Foreskin keratinocyte (primary cell): ENCODE measurements at places on chromosomes 11 and 22. TPM values are rescaled to one million over a fixed set of nuclear protein-coding genes. Genes with fewer than 3 reads are reported as not detected.

The SOX10 gene
- total RNA-seq: 0.14 TPM in 1 of 2 replicates, not detected in the other

The UBQLNL gene
- 0.10 TPM in 1 of 2 replicates, not detected in the other for total RNA-seq

The OR2AT4 gene
- total RNA-seq: not detected in 2 replicates

The WT1 gene
- 0.35 TPM in 1 of 2 replicates, not detected in the other for total RNA-seq

The C22orf42 gene
- total RNA-seq: not detected in 2 replicates

The LRP4 gene
- 9.0 and 9.5 TPM in 2 replicates for total RNA-seq

DNA sequence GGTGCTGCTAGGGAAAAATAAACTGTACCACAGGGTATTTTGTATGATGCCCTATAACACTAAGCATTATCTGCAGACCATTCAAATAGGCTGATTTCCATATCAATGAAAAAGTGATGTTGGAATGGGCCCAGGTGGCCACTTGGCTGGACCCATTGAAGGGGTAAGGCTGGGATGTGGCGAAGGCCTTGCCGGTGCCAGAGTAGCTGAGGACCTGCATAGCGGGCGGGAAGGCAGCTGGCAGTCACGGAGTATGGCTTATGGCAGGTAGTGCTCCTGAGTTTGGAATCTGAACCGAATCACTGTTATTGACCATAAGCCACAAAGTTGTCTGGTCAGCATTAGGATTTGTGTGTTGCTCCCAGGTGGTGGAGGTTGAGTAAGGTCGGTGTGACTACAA, 131.0 kb downstream of the MICAL2 start:
- no peak for DNase-seq

- no peak for DNase-seq
Measured at GRCh38 chr11:74646954-74647353, 54.6 kb downstream of the POLD3 start.

GRCh38 chr11:1342946-1343345, 33.5 kb upstream of the TOLLIP start:
- no peak for DNase-seq

DNA sequence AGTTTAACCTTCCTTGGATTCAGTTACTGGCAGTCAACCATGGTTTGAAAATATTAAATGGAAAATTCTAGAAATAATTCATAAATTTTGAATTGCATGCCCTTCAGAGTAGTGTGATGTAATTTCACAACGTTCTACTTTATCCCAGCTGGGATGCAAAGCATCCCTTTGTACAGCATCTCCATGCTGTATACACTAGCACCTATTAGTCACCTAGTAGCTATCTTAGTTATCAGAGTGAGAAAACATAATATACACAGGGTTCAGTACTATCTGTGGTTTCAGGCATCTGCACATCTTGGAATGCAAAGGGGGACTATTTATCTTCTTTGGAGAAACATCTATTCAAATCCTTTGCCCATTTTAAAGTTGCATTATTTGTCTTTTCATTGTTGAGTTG, 30.8 kb downstream of the CBL start:
- no peak for DNase-seq

DNA sequence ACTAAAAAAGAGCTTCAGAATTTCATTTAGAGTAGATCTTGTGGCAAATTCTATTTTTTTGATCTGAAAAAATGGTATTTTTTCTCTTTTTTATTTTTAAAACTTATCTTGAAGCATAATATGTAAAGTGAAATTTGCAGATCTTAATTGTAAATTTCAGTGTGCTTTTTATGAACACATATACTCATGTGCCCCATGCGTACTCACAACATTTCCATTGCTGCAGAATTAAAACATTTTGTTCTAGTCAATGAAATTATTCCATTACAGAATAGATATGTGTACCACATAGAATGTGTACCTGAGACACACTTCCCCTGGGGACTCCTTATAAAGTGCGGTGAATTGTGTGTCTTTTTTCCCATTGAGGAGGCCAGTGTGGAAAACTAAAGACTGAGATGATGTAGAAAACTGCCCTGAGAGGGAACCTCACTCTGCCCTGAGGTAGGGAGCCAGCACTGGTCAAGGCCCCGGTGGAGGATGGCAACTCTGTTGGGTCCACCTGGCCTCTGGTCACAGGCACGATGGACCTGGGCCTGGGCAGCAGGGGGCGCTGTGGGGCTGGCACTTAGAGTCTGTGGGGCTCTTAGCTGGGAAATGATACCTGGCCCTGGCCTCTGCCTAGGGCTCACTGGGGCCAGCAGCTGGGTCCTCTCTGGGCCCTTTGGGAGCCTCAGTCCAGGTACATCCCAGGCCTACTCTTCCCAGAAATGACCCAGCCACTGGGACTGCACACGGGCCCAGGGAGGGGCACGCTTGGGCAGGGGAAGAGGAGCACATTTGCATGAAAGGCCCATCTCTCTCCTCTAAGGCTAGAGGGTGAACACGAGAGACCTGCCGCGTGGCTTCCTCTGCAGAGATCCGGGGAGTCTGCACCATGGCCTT, 77.9 kb upstream of the TOP3B start:
- no peak for DNase-seq

DNA sequence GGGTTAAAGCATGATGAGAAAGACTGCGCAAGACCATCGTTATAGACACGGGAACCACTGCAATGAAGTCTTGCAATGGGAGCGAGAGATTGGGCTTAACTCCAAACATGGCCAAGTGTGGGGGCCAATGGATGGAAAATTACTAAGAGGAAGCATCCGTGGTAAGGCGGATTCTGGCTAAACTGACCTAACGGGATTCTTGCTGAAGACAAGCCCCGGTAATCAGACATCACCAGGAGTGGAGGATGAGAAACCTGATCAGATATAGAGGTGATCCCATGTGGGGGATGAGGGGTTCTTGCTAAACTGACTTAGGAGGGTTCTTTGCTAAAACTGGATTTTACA, 5.8 kb upstream of the SYNGR1 start:
- no peak for DNase-seq

DNA sequence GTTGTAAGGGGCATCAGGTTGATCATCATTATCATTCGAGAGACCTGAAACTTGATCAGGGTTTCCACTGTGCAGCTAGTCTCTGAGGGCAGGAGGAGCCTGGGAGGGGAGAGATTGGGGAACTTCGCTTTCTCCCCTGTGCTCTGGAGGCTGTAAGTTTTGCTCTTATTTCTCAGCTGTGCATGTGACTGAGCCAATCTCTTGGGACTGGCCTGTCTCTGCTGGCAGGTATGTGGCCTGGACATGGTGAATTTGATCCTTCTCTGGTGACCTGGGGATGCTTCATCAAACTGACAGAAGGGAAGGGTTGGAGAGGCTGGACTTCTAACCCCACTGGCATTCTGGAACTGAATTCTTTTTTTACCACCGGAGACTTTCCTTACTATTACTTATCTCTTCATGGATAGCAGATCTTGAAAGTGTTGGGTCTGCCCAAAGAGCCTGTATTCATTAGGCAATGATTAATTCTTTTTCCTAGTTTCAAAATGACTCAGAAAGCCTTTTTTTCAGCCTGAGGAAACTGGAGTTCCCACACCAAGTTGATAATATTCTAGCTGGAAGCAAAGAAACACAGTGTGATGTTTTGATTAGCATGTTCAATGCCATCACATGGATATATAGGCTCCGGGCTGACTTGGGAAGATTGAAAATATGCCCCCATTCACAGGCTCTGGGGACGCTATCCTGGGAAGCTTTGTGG, 36.5 kb downstream of the TSPAN18 start:
- DNase-seq: no peak

GRCh38 chr11:133026952-133027351, 505.3 kb downstream of the OPCML start:
- no peak for DNase-seq

DNA sequence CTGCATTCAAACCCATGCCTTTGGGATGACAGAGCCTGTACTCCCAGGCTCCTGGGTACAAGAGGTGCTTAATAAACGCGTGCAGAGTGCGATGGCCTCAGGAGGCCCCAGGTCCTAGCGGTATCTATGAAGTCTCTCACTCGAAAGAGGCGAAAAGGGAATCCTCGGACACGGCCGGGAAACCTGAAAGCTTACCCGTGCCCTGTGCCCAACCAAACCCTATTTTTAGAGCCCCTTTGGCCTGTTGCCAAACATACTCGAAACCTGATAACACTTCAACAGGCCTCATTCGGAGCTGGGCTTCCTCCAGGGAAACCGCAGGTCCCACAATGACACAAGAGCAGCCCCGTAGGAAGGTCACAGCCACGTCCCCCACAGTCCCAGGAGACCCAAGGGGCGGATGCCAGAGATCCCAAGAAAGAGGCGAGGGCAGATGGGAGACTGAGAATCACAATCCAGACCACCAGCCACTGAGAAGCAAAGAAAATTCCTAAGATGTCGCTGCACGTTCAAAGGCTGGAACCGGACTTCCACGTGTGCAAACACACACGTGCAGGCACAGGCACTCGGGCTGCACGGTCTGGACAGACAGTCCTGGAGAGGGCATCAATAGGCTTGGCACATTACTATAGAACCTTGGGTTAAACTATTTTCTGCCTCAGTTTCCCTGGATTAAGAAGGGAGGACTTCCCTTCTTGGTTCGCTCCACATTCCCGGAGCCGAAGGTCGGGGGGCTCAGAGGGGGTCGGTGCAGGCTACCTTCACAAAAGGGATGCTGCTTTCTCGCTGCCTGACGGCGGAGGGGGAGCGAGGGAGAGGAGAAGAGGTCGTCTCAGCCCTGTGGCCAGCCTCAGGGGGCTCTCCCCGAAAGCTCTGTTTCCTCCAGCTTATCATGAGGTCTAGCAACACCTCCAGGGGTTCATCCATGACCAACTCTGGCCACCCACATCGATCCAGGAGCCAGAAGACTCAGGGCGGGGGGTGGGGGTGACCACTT, 8.2 kb downstream of the PDGFB start:
- DNase-seq: no peak

DNA sequence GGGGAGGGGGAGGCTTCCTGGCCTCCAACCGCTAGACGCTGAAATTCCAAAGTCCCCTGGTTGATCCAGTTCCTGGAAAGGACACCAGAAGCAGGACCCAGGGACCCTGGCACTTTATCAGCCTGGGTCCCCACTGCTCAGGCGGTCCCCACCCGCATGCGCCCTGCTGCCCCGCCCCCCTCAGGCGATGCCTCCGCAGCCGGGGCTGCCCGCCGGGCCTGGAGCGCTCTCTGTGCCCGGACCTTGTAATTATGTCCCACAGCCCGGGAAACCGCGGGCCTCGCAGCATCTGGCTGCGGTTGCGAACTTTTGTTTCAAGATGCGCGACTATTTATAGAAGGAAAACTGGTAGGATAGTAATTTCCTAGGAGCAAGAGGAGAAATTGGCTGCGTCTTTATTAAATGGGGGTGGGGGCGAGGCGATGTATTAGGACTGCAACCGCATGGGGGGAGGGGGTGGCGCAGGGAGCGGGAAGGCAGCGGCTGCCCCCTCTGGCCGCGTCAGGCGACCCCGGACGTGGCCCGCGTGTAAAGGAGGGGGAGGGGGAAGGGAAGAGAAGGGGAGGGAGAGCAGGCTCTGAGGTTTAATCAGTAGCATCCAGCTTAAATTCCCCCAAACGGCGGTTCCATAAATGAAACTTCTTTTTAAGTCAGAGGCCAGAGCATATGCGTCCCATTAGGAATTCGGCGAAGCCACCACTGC, 6.1 kb downstream of the WNT7B start:
- no peak for DNase-seq

- DNase-seq: no peak
Measured at GRCh38 chr11:10693509-10694081, at the start of gene IRAG1. Gene IRAG1 (minus strand): TSS chr11:10693755. CDS start chr11:10693602, 153 bp downstream.

DNA sequence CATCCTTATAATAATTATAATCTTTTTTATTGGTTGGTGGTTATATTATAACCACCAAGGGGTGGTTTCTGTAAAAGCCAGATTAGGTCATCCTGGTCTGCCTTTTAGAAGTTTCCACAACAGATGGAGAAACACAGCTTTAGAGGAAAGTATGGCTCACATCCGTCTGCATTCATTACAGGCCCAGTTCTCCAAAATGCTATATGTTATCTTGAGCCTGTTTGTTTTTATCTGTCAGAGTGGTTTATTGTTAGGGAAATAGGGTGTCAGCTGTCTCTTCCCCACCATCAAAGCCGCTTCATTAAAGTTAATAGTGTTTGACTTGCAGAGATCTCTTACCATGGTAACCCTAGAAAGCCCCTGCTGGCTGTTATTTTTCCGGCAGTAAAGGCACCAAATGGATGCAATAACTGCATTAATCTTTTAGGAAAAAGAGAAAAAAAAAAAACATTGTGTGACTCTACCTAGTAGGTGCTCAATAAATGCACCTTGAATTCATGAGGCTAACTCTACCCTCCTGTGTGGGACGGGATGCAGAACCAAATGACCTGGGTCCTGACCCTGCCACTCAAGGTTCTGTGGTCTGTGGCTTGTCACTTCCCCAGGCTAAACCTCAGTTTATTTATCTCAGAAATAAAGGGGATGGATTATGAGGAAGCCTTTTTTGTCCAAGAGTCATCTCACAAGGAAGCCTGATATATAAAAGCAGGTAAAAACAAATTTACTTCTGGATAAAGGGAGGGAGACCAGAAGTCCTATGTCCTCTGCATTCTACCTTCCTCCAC, 118.3 kb downstream of the WT1 start:
- DNase-seq: no peak
